ENCODE measurements at places on chromosomes 4 and X. TPM values are rescaled to one million over a fixed set of nuclear protein-coding genes. Genes with fewer than 3 reads are reported as not detected.

DNA sequence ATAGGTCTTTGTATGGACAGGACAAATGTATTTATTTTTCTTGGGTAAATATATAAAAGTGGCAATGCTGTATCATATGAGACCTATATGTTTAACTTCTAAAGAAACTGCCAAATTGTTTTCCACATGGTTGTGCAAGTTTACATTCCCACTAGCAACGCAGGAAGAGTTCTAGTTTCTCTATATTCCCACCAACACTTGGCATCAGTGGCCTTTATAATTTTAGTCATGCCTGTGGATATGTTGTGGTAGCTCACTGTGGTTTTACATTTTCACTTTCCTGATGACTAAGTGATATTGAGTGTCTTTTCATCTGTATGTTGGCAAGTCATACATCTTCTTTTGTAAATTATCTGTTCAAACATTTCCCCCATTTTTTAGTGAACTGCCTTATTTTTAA, 126.0 kb downstream of the EMCN start:
- DNase-seq = no peak

- DNase-seq = peak; percentile 85
Measured at GRCh38 chrX:137565921-137566745, at the start of gene ZIC3. Gene ZIC3, plus strand, starts transcription at chrX:137566127. Its CDS starts 565 bp downstream, at chrX:137566692.

Gene AMBN
- not detected for total RNA-seq

Gene CFAP99
- not detected for total RNA-seq

Data from Right ventricle myocardium inferior (tissue), 1 donor.